ENCODE measurements at places on chromosomes 5 and 9.
A peak's percentile ranks its signal among the peaks of the same experiment; 100 is the strongest.

- DNase-seq, result no peak
Measured at GRCh38 chr5:128241051-128241695, 157.6 kb downstream of the SLC12A2 start.

GRCh38 chr5:146137967-146138403 lies 32.6 kb upstream of the PLAC8L1 start:
- no peak for DNase-seq

DNA sequence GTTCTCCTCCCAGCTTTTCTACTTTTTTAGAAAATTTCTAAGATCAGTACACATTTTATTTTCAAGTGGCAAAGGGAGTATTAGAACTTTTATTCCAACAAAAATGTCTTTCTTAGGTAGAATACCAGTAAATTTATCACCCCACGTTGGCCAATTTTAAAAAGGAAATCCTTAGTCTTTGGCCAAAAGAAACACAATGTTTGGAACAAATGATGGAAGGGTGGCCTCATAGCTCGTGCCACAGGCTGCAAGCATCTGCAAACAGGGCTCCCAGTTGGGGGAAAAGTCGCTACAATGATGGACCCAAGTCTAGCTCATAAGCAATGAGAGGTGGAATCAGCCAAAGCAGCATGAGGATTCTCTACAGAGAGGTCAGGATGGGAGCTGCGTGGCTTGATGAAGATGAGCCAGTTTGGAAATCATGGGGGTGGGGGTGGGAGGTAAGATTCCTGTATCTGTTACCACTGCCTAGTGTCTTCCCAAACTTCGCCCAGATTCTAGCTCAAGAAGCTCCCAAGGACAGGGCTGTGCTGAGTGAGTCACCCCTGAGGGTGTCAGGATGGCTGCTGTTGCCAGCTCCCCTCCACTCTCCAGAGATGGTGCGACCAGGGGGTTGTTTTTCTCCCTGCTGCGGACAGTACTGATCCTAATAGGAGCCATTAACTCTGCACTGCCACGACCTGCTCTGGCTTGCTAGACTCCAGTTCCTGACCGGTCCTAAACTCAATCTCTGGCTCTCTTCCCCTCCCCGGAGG lies 75.6 kb downstream of the DCP2 start:
- DNase-seq, result no peak

GRCh38 chr9:136759436-136760325 lies 1.6 kb upstream of the LCN8 start:
- DNase-seq, result no peak

DNA sequence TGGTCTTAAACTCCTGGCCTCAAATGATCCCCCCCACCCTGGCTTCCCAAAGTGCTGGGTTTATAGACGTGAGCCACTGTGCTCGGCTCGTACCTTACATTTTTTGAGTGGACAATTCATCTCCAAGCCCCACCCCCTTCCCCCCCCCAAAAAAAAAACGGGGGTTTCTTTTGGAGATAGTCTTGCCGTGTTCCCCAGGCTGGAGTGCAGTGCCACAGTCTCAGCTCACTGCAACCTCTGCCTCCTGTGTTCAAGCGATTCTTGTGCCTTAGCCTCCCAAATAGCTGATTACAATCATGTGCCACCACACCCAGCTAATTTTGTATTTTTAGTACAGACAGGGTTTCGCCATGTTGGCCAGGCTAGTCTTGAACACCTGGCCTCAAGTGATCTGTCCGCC lies 31.3 kb downstream of the ANKHD1 start:
- no peak for DNase-seq

DNA sequence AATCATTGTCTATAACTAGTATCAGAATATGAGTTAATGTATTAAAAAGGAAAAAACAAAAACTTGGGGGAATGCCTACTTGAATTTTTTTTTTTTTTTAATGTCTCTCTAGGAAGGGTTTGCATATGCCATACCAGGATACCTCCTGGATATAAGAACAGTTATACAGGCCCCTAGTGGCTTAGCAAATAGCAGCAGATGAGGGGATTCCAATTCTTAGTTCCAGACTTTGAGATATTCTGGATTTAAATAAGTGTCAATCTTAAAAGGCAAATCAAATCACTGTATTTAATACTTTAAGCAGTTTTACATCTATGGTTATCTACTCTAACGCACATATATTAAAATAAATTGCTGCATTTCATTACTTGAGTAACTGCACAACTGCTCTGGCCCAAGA lies 1055.5 kb upstream of the DMAC1 start:
- peak; percentile 68 for DNase-seq

GRCh38 chr9:134378901-134379338 lies 52.7 kb downstream of the RXRA start:
- no peak for DNase-seq

GRCh38 chr5:56060276-56061110 lies 65.7 kb upstream of the IL6ST start:
- DNase-seq, result no peak

GRCh38 chr5:135589152-135589551 lies 10.4 kb upstream of the CXCL14 start:
- no peak for DNase-seq

- DNase-seq, result peak; percentile 47
Measured at GRCh38 chr9:104927216-104927911, 591 bp downstream of the ABCA1 start.

DNA sequence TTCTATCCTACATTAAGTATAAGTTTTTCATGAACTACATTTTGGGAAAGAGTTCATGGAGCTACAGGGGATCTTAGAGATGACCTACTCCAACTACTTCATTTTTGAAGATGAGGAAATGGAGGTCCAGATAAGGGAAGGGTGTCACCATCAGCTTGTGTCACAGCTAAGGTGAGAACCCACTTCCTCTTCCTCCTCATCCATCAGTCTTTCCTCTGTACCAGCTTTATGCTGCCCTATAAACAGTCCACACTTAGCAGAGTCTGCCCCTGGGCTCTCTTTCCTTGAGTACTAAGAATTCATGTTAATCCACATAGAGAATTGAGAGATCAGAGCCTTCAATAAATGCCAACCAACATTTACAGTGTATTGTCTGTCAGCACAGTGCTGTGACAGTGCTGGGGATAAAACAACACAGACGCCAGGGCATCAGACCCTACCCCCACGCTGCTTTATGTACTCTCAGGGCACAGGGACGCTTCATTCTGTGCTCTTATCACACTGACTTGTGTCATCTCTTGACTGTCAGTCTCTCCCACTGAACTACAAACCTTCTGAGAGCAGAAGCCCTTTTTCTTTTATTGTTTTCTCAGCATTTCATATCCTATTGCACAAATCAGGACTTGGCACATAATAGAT lies 22.1 kb downstream of the ADRB2 start:
- no peak for DNase-seq

GRCh38 chr5:139164020-139164419 lies 34.1 kb downstream of the SIL1 start:
- no peak for DNase-seq

GRCh38 chr5:35665096-35665495 lies 47.4 kb downstream of the SPEF2 start:
- no peak for DNase-seq

DNA sequence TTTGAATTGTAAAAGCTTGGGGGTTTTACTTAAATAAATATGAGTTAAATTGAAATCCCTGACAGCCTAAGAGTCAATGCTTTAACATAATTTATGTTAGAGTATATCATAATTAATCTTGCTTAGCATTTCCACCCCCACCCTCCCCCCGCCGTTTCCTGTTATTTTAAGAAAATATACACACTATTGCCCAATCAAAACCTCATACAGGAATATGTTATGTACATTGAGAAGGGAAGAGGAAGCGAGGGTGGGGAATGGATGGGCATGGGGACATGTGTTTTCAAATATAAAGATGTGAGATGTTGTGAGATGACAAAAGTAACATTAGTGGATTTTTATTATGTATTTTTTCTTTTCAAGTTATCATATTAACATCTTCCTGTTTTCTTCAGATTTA lies 561.1 kb upstream of the MEF2C start:
- DNase-seq, result no peak

Data from putamen (tissue), 1 donor.